Activated CD4-positive, alpha-beta memory T cell treated with anti-CD3 and anti-CD28 coated beads for 36 hours (primary cell): ENCODE measurements at places on chromosomes 12 and 14. TPM values are rescaled to one million over a fixed set of nuclear protein-coding genes. Genes with fewer than 3 reads are reported as not detected.

Gene SLC25A47
- not detected for total RNA-seq

Gene DAO
- not detected for total RNA-seq

Gene PPFIA2
- total RNA-seq = not detected

DNA sequence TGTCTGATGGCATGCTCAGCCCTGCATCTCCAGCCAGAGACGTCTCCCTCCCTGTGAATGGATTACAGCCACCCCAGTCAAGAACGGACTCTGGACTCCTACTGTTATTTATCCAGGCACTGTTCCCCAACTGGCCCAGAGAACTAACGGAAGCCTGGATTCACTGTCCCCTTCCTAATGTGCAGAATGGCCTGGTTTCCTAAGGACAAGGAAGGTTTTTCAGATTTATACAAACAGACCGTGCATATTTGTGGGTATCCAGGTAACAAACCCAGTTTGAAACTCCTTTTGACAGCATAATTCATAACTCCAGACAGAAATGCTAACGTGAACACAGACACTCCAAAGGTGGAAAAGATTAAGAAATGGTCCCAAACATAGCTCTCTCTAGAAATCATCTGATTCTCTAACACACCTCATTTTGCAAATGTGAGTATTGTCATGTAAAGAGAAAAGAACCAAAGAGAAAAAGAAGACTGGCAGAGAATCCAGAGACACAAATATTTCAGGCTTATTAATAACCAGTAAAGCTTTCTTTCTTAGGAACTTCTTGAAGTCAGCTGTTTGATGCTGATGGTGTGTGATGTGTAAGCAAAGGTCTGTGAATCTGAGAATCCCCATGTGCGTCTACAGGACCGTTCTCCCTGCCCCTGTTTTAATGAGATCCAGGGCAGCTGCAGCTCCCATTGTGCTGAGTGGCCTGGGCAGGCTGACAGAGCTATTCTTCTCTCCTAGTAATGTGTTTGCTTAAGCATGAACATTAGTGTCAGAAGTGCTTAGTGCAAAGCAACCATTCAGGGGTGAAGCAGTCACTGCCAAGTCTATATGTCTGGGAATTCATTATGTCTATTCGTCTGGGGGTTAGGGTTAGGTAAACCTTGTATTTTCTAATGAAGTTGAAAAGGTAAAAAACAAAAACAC, 86.8 kb upstream of the HIF1A start:
- no peak for DNase-seq

- no peak for DNase-seq
Measured at GRCh38 chr14:87411370-87411769, 581.6 kb downstream of the GALC start.

GRCh38 chr14:100828031-100828769, 2.3 kb downstream of the MEG3 start:
- no peak for DNase-seq

Gene ANO2
- not detected for total RNA-seq

- DNase-seq = no peak
Measured at GRCh38 chr12:119071638-119072231, 90.4 kb downstream of the SRRM4 start.

DNA sequence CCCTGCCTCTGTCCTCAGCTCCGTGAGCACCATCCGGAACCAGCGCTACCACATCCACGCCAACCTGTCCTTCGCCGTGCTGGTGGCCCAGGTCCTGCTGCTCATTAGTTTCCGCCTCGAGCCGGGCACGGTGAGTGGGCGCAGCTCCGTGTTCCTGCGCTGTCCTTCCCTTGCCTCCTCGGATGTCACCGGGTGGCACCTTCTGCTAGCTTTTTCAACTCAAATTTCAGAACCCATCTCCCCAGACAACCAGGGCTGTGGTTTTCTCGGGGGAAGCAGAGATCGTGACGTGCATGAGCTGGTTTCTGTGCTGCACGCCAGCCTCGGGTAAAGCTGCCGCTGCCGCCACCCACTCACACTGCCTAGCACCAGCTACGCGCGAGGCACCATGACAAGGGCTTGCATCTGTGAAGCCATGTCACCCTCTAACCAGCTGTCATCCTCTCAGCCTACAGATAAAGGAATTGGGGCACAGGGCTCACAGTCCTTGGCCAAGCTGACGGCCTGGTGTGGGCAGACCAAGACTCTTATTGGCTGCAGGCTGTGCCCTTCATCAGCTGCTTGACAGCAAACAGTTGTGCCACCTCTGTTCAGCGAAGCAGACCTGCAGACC, 152.1 kb downstream of the ADGRD1 start:
- peak; percentile 81 for DNase-seq

- peak; percentile 34 for DNase-seq
Measured at GRCh38 chr14:92105893-92106142, 564 bp downstream of the ATXN3 start.
